Esophagus squamous epithelium (tissue), 5 donors: ENCODE measurements at places on chromosomes 7 and 10. TPM values are rescaled to one million over a fixed set of nuclear protein-coding genes. Genes with fewer than 3 reads are reported as not detected.

Gene PRKG1
- 2.0 TPM for total RNA-seq

GRCh38 chr7:133999178-133999577 lies 128.0 kb upstream of the LRGUK start:
- no peak for DNase-seq

DNA sequence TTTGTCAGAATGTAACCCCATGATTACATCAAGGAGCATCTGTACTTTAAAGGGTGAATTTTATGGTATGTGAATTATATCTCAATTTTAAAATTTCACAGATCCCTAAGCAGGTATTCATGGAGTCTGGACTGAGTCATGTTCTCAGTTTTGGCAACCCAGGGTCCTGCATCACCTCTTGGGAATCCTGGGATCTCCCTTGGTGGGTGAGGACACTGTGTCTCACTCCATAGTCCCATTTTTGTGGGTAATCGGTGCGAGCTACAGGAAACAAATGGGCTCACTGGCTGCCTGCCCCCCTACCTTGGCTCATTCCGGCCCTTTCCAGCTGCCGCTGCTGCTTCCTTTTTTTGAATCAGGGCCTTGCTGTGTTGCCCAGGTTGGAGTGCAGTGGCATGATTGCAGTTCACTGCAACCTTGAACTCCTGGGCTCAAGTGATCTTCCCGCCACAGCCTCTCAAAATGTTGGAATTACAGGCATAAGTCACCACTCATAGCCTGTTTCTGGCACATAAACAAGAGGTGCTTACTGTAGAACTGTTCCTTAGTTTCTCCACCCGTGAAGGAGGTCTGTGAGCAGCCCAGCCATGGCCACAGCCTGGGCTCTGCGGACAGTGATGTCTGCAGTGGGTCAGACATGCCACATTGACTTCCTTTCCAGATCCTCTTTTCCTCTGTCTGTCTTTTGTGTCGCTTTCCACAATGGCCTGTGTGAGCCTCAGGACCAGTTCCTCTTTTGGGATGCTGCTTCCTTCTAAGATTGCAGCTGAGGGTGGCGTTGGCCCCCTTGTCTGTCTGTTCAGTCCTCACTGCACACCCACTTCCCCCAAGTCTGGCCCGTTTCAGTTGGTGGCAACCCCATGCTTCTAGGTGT lies 14.5 kb downstream of the PALD1 start:
- DNase-seq = no peak

Gene GRID2IP
- 1.1 TPM for total RNA-seq

DNA sequence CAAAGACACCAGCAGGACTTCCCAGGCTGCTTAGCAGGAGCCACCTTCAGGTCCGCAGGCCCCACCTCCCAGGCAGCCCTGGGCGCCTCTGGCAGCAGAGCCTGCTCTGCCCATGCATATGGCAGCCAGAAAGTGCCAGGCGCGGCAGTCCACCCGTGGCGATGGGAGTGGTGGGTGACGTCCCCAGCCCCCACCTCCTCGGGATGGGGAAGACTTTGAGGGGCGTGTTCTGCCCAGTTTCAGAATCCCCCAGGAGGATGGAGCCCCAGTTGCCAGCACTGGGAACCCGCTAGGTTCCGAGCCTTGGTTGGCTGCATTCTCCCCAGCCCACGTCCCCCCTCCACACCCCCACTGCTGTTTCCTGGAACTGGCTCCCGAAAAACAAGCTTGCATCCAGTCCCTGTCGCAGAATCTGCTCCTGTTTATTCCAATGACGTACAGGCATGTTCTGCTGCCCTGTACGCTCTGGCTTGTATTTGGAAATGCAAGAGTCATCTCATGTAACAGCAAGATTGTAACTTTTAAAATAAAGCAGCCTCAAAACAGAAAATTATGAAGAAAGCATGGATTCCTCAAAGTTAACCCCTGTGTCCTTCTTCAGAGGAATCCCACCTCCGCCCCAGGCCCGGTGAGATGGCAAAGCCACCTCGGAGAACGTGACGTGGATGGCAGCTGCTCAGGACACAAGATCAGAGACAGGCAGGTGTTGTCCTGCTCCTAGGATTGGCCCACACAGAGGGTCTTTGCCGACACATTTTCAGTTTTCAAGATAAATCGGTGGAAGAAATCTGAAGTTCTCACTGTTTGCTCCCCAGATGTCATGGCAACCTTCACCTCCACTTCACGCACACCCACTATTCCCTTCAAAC lies 87.8 kb upstream of the PPP2R2D start:
- DNase-seq = no peak

GRCh38 chr7:124250297-124251034 lies 217.6 kb upstream of the TMEM229A start:
- no peak for DNase-seq

DNA sequence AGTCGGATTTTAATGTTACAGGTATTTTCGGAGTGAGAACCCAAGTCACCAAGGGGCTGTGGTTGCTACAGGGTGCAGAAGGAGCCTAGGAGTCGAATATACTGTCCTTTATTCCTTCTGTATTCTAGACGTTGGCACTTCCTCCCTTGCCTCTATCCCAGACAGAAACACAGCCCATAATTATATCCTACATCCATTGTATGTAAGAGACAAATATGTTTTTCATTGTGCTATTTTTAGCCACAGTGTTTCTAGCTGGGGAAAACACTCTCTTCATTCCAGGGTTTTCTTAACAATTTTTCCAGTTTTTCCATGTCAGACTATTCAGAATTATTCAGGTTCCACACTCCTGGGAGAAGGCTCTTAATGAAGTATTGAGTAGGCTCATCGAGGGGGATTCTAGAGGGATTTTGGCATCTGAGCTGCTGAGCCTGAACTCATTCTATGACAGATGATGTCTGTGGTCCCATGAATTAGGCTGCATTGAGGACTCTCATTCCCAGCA lies 32.6 kb downstream of the KIAA1217 start:
- no peak for DNase-seq

DNA sequence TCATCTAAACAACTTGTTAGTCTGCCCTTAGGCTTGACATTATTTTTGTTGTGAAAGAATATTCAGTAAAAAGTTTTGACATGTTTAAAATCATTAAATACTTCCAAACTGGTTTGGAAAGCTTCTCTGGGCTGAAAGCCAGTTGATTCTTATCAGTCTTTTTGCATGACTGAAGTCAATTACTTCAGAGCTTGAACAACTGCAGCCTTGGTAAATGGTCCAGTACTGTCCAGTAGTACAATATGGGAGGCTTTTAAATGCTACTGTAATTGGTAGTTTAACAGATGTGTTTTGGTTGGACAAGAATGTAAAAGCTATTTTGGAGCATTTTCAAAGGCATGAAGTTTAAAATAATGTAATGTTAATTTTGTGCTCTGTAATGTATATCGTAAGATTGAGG lies 103.4 kb downstream of the SDK1 start:
- DNase-seq = no peak

DNA sequence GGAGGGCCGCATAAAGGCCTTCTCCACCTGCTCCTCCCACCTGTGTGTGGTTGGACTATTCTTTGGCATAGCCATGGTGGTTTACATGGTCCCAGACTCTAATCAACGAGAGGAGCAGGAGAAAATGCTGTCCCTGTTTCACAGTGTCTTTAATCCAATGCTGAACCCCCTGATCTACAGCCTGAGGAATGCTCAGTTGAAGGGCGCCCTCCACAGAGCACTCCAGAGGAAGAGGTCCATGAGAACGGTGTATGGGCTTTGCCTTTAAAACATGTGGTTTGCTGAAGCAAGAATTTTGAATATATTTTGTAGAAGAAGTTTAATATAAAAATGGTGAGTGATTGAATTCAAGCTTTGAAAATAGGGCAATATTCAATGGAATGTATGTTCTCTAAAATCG lies 889 bp downstream of the OR2A2 start:
- no peak for DNase-seq

DNA sequence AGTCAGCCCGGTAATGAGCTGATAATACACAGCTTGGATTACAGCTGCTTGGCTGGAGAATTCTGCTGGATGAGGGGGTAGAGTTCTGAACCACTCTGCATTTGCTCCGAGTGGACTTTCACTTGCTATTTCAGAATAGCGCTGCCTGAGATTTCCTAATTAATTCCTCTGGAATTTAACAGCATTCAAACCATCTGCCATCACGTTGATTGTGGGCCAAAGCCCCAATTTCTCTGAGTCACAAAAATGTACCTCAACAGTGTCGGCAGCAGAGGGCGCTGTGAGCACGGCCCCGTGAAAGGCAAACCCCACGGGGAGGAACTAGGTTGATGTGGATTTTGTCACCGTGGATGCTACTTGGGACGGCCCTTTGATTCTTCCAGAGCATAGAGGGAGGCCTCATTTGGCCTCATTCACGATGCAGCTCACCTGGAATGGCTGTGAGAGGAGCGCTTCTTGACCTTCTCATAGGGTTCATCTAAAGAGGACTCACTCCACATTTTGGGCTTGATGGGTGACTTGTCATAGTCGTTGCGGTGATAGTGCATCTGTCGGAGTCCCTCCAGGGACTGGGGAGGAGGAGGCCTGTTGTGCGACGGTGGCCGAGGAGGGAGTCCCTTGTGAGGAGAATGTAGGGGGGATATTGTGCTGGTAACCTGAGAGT lies 73.3 kb downstream of the PRPF18 start:
- DNase-seq = no peak
